ENCODE measurements at places on chromosomes 5 and 9.

GRCh38 chr9:135926402-135927194 lies 19.3 kb upstream of the CAMSAP1 start:
- peak; percentile 68 for DNase-seq

DNA sequence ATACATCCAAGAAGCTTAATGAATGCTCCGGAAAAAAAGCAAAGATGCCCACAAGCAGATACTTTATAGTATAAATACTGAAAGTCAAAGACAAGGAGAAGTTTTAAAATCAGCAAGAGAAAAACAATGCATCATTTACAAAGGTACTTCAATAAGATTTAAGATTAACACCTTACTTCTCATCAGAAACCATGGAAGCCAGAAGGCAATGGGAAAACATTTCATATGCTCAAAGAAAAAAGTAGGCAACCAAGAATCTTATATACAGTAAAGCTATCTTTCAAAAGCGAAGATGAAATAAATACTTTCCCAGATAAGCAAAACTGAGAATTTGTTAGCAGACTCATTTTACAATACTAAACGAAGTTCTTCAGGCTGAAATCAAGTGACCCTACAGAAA lies 51.1 kb downstream of the ABHD17B start:
- peak; percentile 4 for DNase-seq

DNA sequence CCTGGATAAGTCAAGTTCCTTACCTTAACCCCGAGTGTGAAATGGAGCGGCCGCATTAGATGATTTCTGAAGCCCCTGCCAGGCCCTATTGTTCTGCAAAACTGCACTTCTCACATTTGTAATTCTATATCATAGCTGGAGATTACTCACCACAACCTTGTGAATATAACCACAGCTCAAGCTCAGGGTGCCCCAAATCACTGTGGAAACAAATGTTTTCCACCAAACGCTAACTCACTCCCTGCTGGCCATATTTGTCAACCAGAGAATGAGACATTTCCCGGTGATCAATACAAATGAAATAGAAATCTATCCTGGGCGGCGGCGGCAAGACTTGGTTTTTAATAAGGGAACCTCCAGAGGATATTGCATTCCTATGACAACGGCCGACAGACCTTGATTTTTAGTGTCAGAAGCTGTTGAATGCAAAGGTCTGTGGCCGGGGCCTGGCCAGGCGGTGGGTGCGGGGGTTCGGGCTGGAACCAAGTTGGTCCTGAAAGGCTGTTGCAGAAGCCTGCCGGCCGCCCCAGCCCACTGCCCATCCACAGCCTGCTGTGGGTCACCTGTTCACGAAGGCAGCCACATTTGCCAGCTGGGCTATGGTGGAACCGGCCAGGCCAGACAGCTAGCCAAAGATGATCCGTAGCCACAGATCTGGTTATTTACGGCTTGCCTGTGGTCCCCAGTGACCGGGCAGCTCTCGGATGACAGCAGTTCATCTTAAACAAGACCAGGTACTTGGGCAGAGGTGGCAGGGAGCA lies 93.9 kb upstream of the LMX1B start:
- DNase-seq: no peak

DNA sequence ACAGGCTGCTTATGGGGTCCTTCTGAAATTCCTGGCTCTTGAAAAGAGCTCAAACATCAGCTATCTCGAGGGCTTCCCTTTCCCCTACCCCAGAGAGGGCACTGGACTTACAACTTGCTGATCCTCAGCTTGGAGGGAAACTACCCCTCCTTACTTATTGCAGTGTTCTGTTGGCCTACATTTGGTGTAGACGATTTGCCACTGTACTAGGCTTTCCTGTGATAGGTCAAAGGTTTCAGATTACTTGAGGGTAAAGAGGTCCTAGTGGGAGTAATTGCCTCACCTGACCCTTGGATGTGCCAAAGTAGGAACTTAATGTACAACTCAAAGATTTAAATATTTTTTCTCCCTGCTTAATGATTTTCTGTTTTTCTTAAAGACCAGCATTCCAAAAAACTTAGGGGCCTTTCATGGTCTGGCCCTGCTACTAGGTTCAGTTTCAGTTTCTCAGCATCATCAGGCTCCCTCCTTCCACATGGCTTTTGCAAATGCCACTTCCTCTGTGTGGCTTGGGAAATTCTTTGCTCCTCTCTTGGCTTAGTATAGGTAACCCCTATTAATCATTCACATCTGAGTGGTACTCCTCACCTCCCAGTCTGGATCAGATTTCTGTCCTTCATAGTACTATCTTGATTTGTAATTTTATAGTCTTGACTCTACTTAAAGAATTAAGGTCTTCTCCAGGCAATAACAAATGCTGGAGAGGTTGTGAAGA lies 32.4 kb downstream of the CYSTM1 start:
- DNase-seq: no peak

- DNase-seq: no peak
Measured at GRCh38 chr5:79745255-79745654, 55.6 kb downstream of the CMYA5 start.

- no peak for DNase-seq
Measured at GRCh38 chr5:113776168-113776567, 262.7 kb downstream of the YTHDC2 start.

- DNase-seq: no peak
Measured at GRCh38 chr5:1312993-1313833, 18.3 kb upstream of the TERT start.

GRCh38 chr9:126781186-126782052 lies 23.4 kb upstream of the ZBTB43 start:
- DNase-seq: peak; percentile 74

- no peak for DNase-seq
Measured at GRCh38 chr5:137245438-137245837, 253.7 kb downstream of the SPOCK1 start.

Measured in choroid plexus epithelial cell (primary cell).